ENCODE measurements at places on chromosomes 16 and 17.

GRCh38 chr16:56636616-56637413 lies 1.7 kb upstream of the MT1A start:
- no peak for DNase-seq

DNA sequence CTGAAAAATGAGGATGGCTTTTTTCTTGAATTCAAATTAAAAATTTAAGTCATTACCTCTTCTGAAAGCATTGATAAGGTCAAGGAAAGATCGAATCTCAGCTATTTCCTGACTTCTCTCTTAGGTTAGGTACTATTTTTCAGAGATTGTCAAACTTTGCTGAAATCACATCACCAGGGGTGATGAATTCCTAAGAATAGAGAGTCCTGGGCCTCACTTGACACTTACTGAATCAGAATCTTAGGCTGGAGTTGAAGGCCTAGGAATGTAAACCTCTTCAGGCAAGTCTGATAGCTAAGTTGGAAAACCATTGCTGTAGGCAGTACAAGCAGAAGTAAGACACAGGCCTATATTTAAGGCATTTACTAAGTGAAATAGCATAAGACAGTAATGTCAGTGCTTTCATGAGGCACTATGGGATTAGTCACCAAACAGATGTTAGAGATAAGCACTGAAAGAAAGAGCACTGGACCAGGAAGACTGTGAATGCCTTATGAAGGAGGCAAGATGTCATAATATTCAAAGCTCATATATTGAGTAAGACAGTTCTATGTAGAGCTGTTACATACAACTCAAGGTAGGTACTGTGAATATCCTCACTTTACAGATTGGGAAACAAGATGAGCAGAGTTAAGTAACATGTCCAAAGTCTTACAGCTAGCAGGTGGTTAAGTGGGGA lies 21.5 kb downstream of the DCAF7 start:
- DNase-seq: no peak

GRCh38 chr16:83901101-83901500 lies 2.2 kb downstream of the MLYCD start:
- DNase-seq: no peak

DNA sequence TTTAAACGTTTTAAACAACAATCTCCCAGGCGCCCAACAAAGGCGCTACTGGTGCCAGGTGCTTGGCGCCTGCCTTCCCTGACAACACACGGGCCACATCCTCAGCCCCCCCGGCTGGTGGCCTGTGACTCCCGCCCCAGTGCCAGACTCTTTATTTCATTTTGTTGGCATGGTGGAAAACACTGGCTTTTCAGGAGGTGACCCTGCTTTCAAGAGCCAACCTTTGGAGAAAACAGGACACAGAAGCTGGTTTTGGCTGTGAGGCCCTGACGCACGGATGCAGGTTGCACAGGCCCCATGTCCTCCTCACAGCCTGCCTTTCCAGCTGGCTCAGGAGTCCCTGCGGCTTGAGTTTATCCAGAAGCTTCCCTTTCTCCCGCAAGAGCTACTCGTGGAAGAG lies 100.0 kb downstream of the METRNL start:
- peak; percentile 94 for DNase-seq

DNA sequence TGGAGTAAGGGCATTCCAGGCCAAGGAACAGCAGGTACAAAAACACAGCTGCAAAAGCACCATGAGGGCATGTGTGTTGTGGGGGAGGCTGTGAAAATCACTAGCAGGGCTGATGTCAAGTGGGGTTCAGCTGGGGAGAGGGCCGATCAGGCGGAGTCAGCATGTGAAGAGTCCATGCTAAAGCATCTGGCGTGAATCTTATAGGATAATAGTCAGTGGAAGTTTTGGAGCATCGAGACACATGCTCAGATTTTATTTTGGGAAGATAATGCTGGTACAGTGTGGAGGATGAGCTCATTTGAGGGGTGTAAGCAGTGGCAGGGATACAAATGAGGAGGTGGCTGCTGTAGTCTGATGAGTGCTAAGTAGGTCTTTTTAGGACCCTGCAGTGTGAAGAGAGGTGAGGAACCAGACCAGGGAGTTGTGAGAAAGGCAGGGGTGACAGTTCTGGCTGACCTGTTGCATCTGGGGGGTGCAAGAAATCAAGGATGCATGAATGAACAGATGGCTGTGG lies 30.3 kb downstream of the MMD start:
- no peak for DNase-seq

DNA sequence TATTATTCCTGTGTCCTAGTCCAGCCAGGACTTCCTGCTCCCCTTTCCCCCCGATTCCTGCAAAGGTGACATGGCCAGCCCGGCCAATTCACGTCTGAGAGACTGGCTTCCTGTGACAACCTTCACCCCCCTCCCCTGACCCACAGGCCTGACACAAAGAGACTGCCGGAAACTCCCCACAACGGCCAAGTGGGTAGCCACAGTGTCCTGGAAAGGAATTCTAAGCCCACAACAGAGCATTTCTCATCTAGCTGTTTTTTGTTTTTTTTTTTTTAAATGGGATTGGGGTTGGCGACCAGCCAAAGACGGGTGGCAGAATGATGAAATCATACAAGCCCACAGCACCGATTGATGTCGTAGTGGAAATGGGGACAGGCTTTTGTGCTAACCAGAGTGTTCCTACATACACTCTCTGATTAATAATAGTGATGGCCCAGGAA lies 2.8 kb upstream of the XAF1 start:
- DNase-seq: no peak

DNA sequence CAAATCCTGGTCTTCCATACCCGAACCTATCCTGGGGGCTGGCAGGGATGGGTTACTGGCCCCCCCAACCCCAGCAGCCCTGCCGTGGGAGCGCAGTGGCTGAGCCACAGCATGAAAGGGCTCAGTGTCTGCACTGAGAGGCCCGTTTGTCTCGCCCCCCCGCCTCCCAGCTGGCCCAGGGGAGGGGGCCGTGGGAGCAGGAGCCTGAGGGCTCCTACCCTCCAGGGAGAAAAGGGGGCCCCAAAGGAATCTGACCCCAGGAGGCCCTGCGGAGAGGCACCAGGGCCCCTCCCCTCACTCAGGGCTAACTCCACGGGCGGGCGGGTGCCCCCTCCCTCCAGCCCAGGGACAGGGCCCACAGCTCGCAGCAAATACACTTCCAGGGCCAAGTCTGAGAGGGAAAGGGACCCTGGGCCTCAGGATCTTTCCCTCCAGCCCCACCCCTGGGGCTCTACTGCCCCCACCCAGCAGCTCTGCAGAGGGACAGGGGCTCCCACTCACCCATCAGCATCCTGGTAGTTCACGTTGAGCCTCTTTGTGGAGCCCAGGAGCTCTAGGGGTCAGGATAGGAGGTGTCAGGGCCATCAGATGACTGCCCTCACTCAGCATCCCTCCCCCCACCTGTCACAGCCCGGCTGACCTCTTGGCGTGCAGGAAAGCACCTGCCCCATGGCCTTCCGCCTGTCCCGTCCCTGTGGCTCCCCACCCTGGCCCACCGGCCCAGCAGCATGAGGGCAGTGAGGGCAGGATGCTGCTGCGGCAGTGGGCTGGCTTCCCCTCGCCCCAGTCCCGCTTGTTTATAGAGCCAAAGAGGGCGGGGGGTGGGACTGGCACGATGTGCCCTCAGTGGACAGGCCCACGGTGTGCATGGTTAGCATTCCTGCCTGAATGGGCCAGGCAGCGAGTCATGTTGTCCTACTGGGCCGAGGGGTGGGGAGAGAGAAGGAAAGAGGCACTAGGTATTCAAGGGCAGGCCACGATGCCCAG lies 7.3 kb downstream of the CASKIN2 start:
- no peak for DNase-seq

- DNase-seq: no peak
Observed at GRCh38 chr17:66602659-66603384, 232.1 kb upstream of the CACNG5 start.

DNA sequence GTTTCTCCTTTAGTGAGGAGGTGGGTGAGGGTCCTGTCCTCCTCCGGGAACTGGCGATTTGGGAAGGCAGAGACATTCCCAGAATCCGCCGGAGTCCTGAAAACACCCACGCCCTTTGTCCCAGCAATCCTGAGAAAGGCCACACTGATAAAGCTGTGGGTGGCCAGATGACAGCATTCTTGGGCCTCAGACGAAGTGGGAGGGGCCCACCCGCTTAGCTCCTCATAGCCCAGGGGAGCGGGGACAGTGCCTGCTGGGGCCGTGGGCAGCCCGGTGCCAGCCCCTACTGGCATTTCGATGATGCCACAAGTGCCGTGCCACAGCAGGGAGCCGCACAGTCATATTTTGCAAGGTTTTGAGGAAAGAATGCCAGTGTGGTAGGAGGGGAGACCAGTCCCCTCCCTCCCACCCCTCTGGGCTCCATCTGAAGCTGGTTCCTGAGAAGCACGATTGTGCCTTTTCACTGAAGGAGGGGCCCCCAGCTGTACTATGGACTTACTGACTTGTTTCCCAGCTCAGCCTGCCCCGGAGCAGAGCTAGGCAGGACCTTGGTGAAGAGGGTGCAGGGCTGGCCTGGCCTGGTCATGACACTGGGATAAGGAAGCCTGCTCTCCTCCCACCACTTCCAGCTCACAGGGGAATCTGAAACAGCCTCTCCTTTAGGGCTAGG lies 20.9 kb upstream of the MPRIP start:
- DNase-seq: no peak

- no peak for DNase-seq
Observed at GRCh38 chr17:75396796-75397195, 8.7 kb downstream of the GRB2 start.

Data from NCI-H187 (cell line).